Activated T-cell treated with anti-CD3 and anti-CD28 coated beads, Interleukin-2, amount 50 U/mL, for 1 hour (primary cell): ENCODE measurements at places on chromosomes 4 and X.

DNA sequence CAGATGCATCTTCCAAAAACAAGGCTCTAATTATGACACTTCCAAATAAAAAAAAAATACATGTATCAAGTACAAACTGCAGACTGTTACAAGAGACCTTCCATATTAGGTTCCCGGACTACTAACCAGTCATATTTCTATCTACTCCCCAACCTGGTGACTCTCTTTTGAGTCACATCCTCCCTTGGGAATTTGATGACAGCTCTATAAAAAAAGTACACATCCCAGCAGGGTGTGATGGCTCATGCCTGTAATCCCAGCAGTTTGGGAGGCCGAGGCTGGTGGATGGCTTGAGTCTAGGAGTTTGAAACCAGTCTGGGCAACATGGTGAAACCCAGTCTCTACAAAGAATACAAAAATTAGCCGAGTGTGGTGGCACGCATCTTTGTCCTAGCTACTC lies 14.9 kb downstream of the RPGR start:
- no peak for DNase-seq

DNA sequence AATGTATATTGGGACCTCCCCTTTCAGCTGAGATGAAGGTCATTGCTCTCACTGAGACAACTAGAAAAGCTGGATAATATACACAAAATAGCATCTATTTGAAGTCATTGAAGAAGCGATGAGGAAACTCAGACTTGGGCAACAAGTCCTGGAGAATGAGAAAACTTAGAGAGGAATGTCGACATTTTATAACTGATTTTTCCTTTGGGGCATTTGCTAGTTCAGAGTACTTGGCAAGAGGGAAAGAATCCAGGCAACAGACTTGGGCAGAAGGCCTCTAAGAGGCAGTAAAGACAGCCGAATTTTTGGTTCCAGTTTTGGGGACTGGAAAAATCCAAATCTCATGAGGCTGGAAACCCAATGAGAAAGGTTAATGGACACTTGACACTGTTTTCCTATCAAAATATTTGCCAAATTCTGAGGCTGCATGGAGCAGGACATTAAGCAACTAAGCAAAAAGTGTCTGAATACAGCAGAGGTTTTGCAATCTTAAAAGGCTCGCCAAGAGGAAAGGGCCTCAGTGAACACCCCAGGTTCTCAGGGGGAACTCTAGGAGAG lies 21.0 kb upstream of the ANXA5 start:
- no peak for DNase-seq

- no peak for DNase-seq
Measured at GRCh38 chrX:43743100-43743822, 87.2 kb downstream of the MAOA start.

- no peak for DNase-seq
Measured at GRCh38 chr4:93199492-93199891, 629.1 kb upstream of the ATOH1 start.

DNA sequence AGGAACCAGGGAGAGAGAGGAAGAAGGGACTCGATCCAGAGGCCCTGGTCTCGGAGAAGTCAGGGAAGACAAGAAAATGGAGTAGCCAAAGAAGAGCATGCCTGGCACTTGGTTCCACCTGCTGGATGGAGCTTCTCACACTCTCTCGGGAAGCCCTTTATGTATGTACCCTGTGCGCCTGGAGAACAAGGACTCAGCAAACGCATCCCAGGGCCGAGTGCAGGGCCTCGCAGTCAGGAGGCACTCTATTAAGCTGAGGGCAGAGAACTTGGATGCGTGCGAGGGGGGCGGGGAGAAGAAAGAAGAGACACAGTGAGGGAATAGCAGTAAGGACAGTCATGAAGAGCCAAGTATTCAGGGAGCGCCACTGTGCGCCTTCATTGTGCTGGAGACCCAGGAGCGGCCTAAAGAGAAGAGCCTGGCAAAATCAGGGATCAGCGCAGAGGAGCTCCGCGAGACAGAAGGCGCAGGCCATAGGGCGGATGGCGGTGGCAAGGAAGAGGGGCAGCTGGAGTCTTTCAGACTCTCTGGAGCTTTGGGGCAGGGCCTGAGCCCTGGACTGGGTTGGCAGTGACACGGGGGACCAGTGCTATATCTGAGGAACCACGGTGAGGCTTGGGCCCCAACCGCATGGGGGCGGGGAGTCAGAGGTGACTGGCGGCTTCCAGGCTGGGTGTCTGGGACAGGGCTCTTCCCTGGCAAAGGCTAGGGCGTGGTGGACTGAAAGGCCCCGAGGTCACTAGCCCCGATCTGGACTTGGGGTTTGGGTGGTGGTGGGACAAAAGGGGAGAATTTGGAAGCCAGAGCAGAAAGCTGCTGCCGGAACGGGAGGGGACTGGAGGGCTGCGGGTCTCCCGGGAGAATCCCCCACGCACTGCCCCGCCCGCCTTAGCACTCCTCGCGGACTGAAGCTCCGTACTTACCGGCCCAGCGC lies 1.9 kb upstream of the SEPTIN6 start:
- no peak for DNase-seq

- no peak for DNase-seq
Measured at GRCh38 chr4:2277956-2278355, 16.0 kb upstream of the MXD4 start.

DNA sequence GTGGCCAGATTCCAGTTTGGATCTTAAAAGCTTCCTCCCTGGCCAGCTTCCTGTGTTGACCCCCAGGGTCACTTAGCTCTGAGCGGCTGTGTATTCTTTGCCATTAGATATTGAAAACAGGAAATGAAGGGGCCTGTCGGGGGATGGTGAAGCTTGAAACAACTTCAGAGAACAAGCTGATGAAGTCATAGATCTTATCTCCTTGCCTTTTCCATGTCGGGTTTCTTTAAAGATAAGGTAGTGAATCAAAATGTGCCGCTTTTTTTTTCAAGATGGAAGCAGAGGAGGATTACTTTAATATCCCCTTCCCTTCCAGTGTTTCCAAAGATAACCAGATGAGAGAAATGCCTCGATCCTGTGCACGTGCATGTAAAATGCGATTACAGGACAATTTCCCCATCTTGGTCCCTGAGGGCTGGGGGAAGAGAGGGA lies 508.5 kb downstream of the MID1IP1 start:
- peak; percentile 55 for DNase-seq

DNA sequence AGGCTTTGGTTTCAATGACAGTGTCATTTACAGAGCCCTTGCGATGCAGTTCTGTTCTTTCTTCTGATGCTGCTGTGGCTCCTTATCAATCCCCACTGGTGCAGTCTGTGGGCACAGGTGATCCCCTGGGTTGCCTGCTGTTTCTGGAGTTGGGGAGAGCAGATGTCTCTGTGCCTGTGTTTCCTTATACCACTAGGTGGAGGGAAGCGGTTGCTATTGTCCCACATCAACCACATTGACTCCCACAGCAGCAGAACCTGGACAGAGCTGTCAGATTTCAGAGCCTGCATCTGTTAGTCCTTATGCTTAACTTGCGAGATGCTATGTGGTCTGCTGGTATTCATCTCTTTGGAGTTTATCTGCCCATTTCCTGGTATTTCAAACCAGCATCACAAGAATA lies 57.7 kb downstream of the NEIL3 start:
- DNase-seq, result no peak

GRCh38 chrX:30620980-30621618 lies 32.1 kb upstream of the GK start:
- no peak for DNase-seq

DNA sequence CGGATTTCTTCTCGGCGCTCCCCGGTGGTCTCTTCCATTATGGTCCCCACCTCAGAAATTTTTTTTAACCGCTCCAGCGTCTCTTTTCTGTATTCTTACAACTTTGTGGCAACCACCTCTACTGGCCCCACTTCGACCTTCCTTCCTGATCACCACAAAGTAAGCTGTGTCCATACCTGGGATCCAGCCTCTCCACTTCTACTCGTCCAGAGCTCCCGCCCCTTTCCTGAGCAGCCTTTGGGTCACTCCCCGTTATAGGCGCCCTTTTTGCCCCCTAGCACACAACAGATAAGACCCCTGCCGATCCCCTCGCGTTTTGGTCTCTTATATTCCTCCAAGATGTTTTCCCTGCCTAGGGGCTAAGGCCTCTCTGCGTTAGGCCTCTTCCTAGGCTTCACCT lies 557 bp downstream of the PIGG start:
- DNase-seq, result no peak

GRCh38 chr4:147307896-147308674 lies 172.8 kb upstream of the EDNRA start:
- DNase-seq, result no peak

DNA sequence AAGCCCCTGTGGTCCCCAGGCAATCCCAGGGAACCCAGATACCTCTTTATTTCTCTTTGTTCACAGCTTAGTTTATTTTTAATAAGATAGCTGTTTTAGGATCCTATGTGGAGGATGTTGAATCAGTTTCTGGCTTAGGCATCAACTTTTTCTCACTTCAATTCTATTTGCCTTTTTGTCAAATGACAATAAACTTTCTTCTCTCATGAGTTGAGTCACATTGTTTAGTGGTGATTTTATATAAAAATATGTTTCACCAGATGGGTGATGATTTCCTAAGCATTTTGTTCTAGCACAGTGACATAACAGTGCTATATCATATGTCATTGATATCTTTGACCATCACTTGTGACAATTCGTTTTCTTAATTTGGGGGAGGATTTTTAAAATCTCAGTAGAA lies 198.1 kb upstream of the PUDP start:
- no peak for DNase-seq

DNA sequence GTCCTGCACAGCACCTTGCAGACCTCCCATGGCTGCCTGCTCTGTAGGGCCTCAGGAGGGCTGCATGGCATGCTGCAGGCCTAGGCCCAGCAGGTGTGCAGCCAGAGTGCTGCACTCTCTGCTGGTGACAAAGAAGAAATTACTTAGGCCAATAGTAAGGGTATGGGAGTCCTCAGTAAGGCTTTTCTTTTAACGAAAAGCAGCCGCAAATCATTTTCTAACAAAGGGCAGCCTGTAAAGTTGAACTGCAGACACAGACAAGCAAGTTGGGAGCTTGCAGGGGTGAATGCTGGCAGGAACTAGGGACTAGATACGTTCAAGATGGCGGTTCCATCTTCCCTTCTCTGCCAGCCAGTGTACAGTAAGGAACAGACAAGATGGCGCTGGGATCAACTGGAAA lies 22.4 kb upstream of the UBA6 start:
- DNase-seq, result no peak

DNA sequence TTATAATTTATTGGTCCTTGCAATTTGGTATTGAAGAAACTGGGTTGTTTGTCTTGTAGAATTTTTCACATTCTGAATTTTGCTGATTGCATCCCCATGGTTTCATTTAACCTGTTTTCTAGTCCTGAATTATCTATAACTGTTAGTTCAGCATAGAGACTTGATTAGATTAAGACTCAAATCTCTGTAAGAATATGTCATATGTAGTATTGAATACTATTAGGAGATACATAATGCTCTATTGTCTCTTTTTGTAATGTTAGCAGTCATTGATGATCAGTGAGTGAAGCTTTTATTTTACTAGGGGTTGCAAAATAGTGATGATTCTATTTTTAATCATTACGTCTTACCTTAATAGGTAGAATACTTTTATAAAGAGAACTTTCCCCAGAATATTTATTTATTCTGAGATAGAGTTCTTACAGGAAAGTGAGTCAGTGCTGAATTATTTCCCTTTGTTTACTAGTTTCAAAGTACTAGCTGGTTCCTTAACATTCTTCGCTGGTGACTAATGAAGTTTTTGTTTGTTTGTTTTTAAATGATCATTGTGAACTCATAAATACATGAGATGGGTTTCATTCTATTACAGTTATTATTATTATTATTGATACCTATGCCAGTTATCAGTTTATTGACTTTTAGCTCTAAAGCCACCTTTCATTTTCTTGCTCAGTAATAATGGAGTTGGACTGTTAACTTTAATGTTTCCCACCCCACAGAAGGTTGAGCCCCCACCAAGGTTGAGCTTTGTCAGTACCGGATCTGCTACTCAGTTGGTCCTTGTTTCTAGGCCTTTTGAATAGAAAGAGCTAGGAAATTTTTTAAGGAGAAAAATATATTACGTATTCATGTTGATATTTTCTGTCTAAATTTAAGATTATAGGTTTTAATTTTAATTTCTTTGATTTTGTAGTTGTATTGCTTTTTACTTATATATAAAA lies 102.3 kb downstream of the LARP1B start:
- no peak for DNase-seq

- no peak for DNase-seq
Measured at GRCh38 chrX:104270916-104271512, 16.3 kb upstream of the ESX1 start.

GRCh38 chr4:11494232-11494631 lies 65.5 kb upstream of the HS3ST1 start:
- DNase-seq, result no peak

DNA sequence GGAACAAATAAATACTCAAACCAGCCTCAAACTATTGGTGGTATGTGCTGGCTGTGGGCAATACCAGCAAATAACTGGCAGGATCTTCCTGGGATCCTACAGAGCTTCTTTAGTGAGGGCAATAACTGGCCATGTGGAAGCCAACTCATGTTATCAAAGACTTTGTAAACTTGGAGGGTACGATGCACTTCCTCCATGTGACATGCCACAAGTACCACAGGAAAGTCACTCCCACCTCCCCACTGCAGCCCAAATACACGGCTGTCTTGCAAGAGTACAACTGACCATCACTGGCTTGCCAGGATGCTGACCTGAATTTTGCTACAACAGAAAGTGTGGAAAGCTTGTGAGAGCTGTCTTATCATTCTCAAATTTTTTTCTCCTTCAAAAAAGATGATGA lies 93.3 kb upstream of the MAML3 start:
- DNase-seq, result no peak

GRCh38 chr4:139768896-139769295 lies 103.3 kb downstream of the MGST2 start:
- no peak for DNase-seq

DNA sequence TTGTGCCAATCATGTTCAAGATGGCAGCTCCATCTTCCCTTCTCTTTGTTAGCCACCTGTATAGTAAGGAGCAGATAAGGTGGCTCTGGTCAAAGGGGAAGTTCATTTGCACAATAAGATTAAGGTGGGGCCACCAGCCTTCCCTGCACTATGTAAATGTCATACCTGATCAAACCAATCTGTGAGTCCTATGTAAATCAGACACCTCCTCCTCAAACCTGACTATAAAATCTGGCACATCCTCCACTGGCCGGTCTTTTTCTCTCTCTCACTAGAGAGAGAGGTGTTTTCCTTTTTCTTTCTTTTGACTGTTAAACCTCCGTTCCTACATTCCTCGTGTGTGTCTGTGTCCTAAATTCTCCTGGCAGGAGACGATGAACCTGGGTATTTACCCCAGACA lies 572.5 kb upstream of the AADAT start:
- no peak for DNase-seq

- no peak for DNase-seq
Measured at GRCh38 chrX:13109817-13110216, 65.4 kb upstream of the FAM9C start.

DNA sequence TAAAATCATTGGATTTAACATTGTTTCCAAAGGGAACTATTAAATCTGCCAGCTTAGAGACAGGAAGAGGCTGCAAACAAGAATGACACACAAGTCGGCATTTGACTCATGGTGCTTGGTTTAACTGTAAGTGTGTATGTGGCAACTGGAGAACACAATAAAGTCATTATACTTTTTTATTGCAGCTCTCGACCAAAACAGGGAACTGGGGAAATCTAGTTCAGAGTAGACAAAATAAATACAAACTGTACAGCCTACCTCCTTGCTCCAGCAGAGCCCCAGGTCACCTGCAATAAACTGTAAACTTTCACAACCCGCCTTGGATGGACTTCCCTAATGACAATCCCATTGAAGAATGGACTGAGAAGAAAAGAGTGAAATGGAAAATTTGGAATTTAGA lies 24.0 kb downstream of the NPY5R start:
- DNase-seq, result no peak
